ENCODE measurements at places on chromosomes 1 and 21. TPM values are rescaled to one million over a fixed set of nuclear protein-coding genes. Genes with fewer than 3 reads are reported as not detected.
A peak's percentile ranks its signal among the peaks of the same experiment; 100 is the strongest.

DNA sequence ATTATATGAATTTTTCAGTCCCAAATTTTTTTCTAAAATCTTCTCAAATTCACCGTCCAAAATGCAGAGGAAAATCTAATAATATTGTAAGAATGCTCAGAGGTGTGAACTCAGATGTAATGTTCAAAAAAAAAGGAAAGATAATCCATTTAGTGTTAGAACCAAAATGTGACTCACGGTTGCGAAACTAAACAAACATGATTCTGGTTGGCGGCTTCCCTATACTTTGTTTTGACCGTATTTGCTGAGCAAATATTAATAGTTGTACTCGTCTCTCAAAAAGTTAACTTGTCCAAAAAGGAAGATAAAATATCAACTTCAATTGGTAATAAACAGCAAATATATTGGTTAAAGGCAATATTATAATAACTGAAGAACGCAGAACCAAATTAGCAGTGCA, 34.4 kb downstream of the ZSWIM5 start:
- no peaks in the 10 kb centered on the region for H3K36me3 ChIP-seq
- no peaks in the 10 kb centered on the region for H3K27me3 ChIP-seq
- H3K4me3 ChIP-seq, result no peak overlapping the region
- H3K27ac ChIP-seq, result no peak overlapping the region
- DNase-seq, result no peak

GRCh38 chr1:211313392-211313791, 13.2 kb upstream of the TRAF5 start:
- H3K4me1 ChIP-seq, result no peaks in the 10 kb centered on the region
- H3K4me3 ChIP-seq, result no peak overlapping the region
- no peaks in the 10 kb centered on the region for H3K27me3 ChIP-seq
- H3K27ac ChIP-seq, result no peak overlapping the region
- no peak for DNase-seq

The CTBS gene
- 7.6 TPM for total RNA-seq

The DRAXIN gene
- total RNA-seq, result 0.14 TPM

DNA sequence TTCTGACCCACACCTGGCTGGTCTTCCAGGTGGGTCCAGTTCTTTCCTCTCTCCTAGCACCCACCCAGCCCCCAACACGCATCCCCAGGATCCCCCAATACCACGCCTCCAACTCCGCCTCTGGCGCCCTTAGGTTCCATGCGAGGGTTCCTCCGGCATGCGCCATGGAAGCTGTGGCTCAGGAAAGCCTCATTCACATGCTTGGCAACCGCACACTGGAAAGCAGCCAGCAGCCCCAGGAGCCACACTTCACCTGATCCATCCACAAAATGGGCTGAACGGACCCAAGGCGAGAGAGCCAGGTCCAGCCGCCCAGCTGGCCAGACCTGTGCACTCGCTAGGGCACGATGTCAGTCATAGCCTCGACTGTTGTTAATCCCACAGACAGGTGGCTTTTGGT, 161.2 kb downstream of the PSMG1 start:
- no peak overlapping the region for H3K4me3 ChIP-seq
- H3K4me1 ChIP-seq, result peaks cover 38% of the 10 kb centered on the region
- H3K27me3 ChIP-seq, result no peaks in the 10 kb centered on the region

GRCh38 chr1:183886853-183887252, 81.9 kb downstream of the RGL1 start:
- no peak for DNase-seq
- H3K4me1 ChIP-seq, result peaks cover 8% of the 10 kb centered on the region
- peaks cover 3% of the 10 kb centered on the region for H3K36me3 ChIP-seq
- no peaks in the 10 kb centered on the region for H3K27me3 ChIP-seq
- no peak overlapping the region for H3K4me3 ChIP-seq

The ANP32E gene
- 55.4 TPM for total RNA-seq

GRCh38 chr1:180066150-180066549, 88.5 kb upstream of the QSOX1 start:
- H3K4me3 ChIP-seq, result no peak overlapping the region
- DNase-seq, result no peak

The PCSK9 gene
- total RNA-seq, result 0.09 TPM

GRCh38 chr1:52709016-52709415, 10.9 kb upstream of the COA7 start:
- H3K27ac ChIP-seq, result no peak overlapping the region
- no peak overlapping the region for H3K4me3 ChIP-seq
- no peaks in the 10 kb centered on the region for H3K36me3 ChIP-seq
- H3K27me3 ChIP-seq, result no peaks in the 10 kb centered on the region
- DNase-seq, result no peak

GRCh38 chr1:247330548-247331171, 1.0 kb downstream of the ZNF496 start:
- H3K27me3 ChIP-seq, result no peaks in the 10 kb centered on the region
- peaks cover 85% of the 10 kb centered on the region for H3K4me1 ChIP-seq
- peak overlapping the region; percentile 94 for H3K27ac ChIP-seq
- peaks cover 35% of the 10 kb centered on the region for H3K36me3 ChIP-seq

DNA sequence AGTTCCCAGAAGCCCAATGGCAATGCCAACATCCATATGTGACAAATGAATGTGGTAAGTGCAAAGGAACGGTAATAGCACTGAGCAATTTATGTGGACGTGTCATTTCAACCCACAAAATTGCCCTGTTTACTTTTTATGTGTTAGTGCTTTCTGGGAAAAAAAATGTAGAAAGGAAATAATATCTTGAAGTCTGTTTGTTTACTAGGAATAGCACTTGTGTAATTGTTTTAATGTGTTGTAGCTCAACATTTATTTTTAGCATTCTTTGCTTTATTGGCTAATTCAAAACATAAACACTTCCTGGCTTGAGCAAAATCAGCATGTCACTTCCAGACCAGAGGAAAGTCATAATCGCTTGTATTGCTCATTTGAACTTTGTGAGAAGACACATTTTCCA, 224.8 kb upstream of the KCNK2 start:
- no peaks in the 10 kb centered on the region for H3K36me3 ChIP-seq
- H3K4me3 ChIP-seq, result no peak overlapping the region
- no peaks in the 10 kb centered on the region for H3K27me3 ChIP-seq
- H3K27ac ChIP-seq, result no peak overlapping the region

DNA sequence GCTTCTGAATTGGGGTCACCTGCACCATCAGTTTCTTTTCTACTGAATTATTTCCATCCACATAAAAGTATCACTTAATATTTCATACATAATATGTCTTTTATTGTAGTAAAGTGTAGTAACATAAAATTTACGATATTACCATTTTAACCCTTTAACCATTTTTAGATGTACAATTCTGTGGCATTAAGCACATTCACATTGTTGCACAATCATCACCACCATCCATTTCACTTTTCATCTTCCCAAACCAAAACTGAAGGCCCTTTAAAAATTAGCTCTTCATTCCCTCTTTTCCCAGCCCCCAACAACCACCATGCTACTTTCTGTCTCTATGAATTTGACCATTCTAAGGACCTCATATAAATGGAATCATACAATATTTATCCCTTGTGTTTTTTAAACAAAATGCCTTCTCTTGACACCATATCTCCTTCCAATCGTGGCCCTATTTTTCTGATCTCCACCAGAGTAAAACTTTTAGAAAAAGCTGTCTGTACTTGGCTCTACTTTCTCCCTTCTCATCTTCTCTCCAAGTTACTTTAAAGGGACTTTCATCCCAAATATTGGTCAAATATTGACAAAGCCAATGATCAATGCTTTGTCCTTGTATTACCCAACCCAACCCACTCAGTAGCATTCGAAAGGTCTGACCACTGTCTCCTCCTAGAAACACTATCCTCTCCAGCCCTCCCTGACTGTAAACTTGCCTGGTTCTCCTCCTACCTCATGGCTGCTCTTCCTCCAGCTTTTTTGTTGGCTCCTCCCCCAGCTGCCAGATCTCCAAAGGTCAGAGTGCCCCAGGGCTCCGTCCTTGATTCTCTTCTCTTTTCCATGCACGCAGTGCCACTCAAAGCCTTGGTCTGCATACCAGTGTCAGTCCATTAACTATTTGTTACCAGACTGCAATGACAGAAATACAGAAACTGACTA, 44.7 kb downstream of the SLC30A10 start:
- H3K27ac ChIP-seq, result no peak overlapping the region
- no peak for DNase-seq
- H3K36me3 ChIP-seq, result no peaks in the 10 kb centered on the region
- H3K4me3 ChIP-seq, result no peak overlapping the region

- no peak overlapping the region for H3K27ac ChIP-seq
- H3K36me3 ChIP-seq, result no peaks in the 10 kb centered on the region
- no peak for DNase-seq
- no peaks in the 10 kb centered on the region for H3K27me3 ChIP-seq
Measured at GRCh38 chr1:61005614-61006580, 76.5 kb upstream of the NFIA start.

- H3K36me3 ChIP-seq, result no peaks in the 10 kb centered on the region
- peak overlapping the region; percentile 57 for H3K4me3 ChIP-seq
- no peak for DNase-seq
- H3K27ac ChIP-seq, result peak overlapping the region; percentile 64
- peaks cover 11% of the 10 kb centered on the region for H3K27me3 ChIP-seq
Measured at GRCh38 chr1:205774198-205775014, 876 bp downstream of the RAB29 start.

DNA sequence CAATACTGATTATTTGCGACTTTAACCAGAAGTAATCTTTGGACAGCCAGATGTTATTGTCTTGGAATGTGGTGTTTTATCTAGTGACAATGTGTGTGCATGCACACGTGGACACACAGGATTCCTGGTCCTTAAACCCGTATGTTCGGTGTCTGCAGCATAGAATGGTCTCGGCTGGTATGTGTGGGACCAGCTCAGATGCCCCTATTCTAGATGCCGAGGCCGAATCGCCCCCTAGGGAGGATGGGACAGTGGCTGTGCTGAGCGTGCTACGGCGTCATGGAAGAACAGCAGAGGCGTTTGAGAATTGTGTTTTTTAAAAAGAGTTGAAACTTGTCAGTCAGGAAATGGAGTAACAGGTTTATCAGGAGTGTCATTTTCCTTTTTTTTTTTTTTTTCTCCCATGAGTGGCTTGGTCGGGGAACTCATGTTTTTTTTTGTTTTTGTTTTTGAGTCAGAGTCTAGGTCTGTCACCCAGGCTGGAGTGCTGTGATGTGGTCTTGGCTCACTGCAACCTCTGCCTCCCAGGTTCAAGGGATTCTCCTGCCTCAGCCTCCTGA, 30.1 kb downstream of the SKI start:
- H3K36me3 ChIP-seq, result peaks cover 2% of the 10 kb centered on the region
- peaks cover 54% of the 10 kb centered on the region for H3K4me1 ChIP-seq
- H3K27ac ChIP-seq, result peak overlapping the region; percentile 69
- no peaks in the 10 kb centered on the region for H3K27me3 ChIP-seq

GRCh38 chr1:44624268-44624901, 49.9 kb downstream of the TMEM53 start:
- no peaks in the 10 kb centered on the region for H3K27me3 ChIP-seq
- no peak for DNase-seq
- no peak overlapping the region for H3K4me3 ChIP-seq
- H3K36me3 ChIP-seq, result no peaks in the 10 kb centered on the region

- no peaks in the 10 kb centered on the region for H3K27me3 ChIP-seq
- no peak for DNase-seq
- H3K36me3 ChIP-seq, result no peaks in the 10 kb centered on the region
- no peak overlapping the region for H3K27ac ChIP-seq
Measured at GRCh38 chr1:200128081-200128480, 100.6 kb downstream of the NR5A2 start.

DNA sequence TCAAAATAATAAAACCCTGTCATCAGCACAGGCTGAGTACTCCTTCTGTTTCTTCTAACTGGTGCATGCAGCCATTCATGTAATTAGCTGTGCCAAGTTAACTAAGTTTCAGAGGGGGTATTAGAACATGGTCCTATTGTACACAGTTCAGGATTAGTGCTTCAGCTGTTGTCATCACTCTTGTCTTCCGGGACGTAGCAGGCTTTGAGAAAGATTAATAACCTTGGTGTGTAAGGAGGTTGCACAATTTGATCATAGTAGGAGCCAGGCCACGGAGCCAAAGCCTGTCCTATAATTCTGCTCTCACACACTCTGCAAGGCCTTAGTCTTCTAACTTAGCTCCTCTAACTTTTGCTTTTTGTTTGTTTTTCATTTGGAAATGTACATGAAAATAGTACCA, 44.7 kb downstream of the PTGFRN start:
- H3K4me3 ChIP-seq, result no peak overlapping the region
- no peaks in the 10 kb centered on the region for H3K4me1 ChIP-seq
- DNase-seq, result no peak
- no peaks in the 10 kb centered on the region for H3K27me3 ChIP-seq
- H3K36me3 ChIP-seq, result no peaks in the 10 kb centered on the region

- H3K4me1 ChIP-seq, result no peaks in the 10 kb centered on the region
- no peak overlapping the region for H3K4me3 ChIP-seq
- no peak overlapping the region for H3K27ac ChIP-seq
- no peak for DNase-seq
Measured at GRCh38 chr1:185227161-185227560, 70.2 kb downstream of the SWT1 start.

- no peaks in the 10 kb centered on the region for H3K36me3 ChIP-seq
- no peak overlapping the region for H3K4me3 ChIP-seq
- H3K4me1 ChIP-seq, result no peaks in the 10 kb centered on the region
- no peak for DNase-seq
Measured at GRCh38 chr1:64080941-64081562, 122.4 kb upstream of the UBE2U start.

DNA sequence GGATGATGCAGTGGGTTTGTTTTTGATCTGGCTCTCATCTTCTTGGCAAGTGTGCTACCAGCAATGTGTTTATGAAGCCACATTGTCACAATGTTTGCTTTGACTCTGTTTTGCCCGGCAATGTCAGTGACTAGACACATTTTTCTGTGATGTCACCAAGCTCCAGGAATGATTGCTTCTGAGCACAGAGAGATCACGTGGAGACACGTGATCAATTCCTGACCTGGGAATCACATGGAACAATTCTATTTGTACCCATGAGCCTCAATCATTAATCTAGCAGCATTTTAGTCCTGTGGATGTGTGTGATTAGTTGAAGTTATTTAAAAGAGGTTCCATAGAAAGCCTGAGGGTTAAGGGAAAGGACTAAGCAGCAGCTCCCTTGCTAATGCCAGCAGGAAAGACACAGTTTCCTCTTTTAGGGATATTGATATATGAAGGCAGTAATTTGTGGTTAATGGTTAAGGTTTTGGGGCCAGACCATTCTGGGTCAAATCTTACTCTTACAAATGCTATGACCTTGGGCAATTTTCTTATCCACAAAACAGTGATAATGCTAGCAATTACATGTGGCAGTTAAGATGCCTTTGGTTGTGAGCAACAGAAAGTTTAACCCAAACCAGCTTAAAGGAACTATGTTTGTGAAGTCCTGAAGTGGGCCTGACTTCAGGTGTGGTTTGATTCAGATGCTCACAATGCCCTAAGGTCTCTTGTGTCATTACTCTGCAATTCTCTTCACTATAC, 59.0 kb downstream of the FASLG start:
- H3K4me3 ChIP-seq, result no peak overlapping the region
- no peak for DNase-seq
- H3K4me1 ChIP-seq, result peaks cover 13% of the 10 kb centered on the region

The C1orf53 gene
- total RNA-seq, result 1.1 TPM

The CENPF gene
- 85.8 TPM for total RNA-seq

The UMODL1 gene
- total RNA-seq, result 1.7 TPM
